ENCODE measurements at places on chromosomes 3 and 15. TPM values are rescaled to one million over a fixed set of nuclear protein-coding genes. Genes with fewer than 3 reads are reported as not detected.

DNA sequence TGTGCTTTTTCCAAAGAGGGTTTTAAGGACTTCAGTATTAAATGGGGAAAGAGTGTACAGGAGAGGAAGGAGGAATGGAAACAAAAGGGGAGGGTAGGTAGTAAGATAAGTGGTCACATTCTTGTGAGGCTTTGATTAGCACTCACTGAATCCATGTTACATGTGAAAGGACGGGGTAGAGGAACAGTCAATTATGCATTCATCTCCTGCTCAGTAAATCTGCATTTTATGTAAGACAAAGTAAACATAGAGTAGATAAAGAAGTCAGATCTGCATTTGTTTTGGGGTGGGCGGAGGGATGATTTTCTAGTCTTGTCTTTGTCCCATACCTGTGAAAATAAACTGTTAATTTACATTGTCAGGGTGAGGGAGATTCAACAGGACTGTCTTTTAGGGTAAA is 50.8 kb downstream of the SACM1L start:
- DNase-seq: no peak

DNA sequence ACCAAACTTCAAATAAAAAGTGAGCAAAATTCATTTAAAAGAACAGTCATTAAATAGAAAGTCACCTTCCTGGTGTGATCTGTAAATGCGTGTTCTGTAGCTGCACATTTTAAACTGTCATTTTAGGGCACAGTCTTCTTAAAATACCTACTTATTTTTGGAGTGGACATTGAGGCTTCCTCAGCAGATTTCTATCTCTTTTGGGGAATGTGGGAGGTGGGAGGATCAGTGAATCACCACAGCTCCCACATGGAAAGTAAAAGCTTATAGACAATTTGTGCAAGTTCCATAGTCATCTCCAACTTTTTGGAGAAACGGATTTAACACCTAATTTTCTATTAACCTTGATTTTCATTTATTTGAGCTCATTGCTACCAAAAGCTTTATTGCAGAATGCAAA is 21.0 kb upstream of the MOBP start:
- no peak for DNase-seq

DNA sequence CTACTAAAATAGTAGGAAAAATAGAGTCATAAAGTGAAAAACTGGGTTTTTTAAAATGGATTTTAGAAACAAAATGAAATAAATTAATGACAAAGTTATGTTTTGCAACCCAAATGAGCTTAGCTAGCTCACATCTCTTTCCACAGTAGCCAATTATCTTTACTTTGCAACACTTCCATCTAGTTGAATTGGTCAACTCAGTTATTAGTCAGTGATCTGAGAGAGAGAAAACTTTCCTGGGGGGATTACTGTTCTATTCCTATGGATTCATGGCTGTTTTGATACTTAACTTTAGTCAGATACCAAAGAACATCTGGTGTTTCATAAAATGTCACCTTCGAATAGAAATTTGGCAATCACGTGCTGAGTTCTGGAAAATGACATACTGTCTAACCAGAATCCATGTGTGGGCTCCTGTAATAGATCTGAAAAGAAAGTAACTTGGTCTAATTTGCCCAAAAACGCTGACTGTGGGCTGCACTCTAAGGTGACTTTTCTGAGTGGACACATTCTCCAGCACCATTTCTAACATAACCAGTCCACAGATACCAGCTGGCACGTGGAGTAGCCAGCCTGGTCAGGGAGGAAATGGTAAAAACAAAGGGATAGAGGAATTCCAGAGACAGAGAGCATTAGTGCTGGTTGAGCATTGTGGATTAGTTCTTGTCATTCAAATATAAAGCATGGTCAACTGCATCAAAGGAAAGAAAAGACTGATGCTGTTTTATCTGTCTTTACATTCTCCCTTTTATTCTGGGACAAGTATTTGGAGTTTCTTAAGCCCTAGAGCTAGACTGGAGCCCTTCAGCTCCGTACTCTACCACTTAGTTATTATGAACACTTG is 45.2 kb upstream of the CCDC80 start:
- no peak for DNase-seq

- no peak for DNase-seq
Measured at GRCh38 chr3:116836286-116836685, 126.7 kb downstream of the TUSC7 start.

DNA sequence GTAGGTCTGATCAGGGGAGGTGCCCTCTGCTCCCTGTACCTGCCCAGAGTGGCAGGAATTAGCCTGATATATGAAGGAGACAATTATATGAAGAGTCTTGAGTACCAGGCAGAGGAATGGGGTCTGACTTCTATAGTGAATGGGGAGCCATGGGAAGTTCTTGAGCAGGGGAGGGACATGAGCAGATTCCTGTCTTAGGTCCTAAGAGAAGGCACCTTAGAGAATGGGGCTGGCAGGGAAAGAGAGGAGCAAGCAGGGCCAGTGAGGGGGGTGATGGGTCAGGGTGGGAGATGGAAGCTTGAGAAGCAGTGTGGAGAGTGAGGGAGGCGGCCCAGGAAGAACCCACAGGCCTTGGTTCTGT is 12.4 kb downstream of the CD276 start:
- DNase-seq: no peak

DNA sequence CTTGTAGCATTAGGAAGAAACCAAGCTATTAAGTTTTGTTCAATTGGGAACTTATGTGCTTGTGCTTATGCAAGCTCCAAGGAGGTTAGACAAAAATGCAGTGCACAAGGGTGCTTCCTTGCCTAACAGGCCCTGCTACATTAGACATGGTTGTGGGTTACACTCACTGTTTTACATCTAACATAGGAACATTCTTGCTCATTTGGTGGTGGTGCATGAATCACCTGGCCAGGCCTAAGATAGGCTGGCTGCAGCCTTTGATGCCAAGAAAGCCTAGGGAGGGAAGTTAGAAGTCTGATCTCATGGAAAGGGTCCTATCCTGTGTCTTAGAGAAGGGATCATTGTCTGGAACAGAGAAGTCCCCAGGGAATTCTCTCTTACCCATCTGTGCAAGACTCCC is 43.5 kb downstream of the CA12 start:
- DNase-seq: no peak

DNA sequence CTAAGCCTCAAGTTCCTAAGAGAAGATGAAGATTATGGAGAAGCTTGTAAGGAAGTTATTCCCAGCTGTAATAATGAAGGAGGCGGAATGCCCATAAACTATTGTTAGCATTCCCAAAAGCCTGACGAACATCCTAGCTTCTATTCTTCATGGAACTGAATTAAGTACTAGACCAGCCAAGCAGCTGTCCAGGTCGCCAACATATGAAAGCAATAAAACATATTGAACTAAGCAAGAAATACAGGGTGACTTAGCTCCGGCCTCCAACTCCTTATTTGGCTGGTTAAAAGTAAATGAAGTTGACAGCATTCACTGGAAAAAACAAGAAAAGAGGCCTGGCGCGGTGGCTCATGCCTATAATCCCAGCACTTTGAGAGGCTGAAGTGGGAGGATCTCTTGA is 174.0 kb upstream of the TPM1 start:
- DNase-seq: no peak

- no peak for DNase-seq
Measured at GRCh38 chr15:76209942-76210341, 101.3 kb downstream of the ETFA start.

DNA sequence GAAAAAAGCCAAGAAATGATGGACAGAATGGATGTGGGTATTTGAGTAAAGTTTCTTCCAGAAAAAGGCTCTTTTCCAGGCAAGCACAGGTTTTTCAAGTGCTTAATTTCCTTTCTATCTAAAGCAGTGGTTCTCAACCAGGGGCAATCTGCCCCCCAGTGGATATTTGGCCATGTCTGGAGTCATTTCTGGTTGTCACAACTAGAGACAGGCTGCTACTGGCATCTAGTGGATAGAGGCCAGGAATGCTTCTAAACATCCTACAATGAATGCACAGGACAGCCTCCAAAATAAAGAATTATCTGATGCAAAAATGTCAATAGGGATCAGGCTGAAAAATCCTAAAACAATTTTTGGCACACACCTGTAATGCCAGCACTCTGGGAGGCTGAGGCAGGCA is 23.9 kb downstream of the SEC22C start:
- DNase-seq: no peak

- DNase-seq: no peak
Measured at GRCh38 chr3:181555681-181556080, 156.0 kb upstream of the SOX2 start.

- no peak for DNase-seq
Measured at GRCh38 chr15:95091444-95091843, 860.1 kb downstream of the MCTP2 start.

DNA sequence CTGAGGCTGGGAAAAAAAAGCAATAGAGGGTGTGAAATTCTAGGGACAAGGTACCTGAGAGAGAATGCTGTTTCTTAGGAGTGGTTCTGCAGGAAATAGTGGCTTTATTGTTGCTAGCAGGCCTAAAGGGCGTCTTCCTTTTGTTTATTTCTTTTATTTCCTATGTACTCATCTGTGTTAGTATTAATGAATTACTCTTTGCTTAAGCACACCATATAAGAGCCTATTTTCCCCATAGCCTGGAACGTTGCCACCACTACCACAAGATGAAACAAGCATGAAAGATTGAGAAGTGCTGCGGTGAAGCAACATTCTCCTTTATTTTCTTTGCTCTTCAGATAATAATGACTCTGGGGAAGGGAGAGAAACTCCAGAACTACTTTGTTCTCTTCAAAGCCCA is 21.3 kb upstream of the GOLIM4 start:
- no peak for DNase-seq

DNA sequence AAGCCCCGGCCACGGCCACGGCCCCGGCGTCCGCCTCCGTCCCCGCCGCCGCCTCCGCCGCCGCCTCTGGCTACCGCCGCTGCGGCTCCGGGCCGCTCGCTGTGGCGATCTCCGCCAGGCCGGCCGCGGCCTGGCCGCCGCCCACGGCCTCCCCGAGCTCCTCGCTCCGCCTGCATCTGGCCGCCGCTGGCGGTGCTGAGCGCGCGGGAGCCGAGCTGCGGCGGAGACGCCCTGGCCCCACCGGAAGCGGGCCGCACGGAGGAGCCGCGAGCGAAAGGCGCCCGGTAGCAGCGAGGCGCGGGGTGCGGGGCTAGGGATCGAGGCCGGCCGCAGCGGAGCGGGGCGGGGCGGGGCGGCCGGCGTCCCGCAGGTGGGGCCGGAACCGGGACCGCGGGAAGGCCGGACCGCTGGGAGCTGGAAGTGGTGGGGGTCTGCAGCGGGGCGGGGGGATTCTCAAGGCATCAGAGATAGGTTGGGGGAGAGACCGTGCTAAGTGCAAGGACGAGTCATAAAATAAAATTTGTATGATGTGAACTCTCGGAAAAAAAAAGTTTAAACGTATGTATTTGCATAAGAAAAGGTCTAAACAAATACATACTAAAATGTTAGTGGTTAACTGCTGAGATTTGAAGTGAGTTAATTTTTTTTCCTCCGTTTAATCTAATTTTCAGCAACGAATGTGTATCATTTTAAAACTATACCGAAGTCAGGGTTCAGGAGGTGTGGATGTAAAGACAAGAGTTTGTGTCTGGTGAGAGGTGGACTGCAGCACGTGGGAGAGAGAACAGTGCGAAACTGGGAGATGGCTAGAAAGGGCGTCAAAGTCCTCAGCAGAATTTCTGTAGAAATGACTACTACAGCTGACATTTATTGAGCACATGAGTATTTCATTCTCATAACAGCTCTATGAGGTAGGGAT is at the start of gene AVEN:
AVEN (minus strand) TSS at position 334 of the 919 bp plus-strand sequence; CDS start at position 176, 158 bp downstream.
- no peak for DNase-seq

- DNase-seq: no peak
Measured at GRCh38 chr15:83654379-83655236, 685 bp downstream of the ADAMTSL3 start.

DNA sequence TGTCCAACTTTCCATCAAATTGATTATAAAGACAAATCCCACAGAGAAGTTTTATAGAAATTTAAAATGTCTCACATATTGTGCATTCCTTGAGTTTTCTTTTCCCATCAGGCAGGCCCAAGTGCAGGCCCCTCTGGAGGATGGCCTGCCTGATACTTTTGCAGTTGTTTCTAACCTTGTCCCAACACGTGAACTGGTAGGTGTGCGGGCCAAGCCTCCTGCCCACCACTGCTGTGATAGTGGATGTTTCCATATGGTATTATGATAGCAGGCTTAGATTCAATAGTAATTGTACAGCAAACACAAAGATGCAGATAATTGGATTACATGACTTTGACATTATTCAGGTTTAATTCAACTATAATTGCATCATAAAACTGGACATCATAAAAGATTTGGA is 1.4 kb downstream of the P2RY12 start:
- no peak for DNase-seq

- no peak for DNase-seq
Measured at GRCh38 chr15:85094685-85095084, 113.0 kb downstream of the PDE8A start.

LRRC58 gene
- 21.0 TPM for total RNA-seq

CLSTN2 gene
- 3.0 TPM for total RNA-seq

USP8 gene
- 35.1 TPM for total RNA-seq

HDC gene
- not detected for total RNA-seq

FBXO40 gene
- total RNA-seq: not detected

SLITRK3 gene
- total RNA-seq: not detected

MYO5C gene
- total RNA-seq: 22.3 TPM

FRMD4B gene
- total RNA-seq: 8.5 TPM

USP50 gene
- total RNA-seq: 0.29 TPM

TRPM1 gene
- not detected for total RNA-seq

ZNF710 gene
- total RNA-seq: 11.4 TPM

CHRM5 gene
- total RNA-seq: not detected

CFAP161 gene
- total RNA-seq: not detected
